ENCODE measurements at places on chromosomes 16 and 17. TPM values are rescaled to one million over a fixed set of nuclear protein-coding genes. Genes with fewer than 3 reads are reported as not detected.

The KRT12 gene
- total RNA-seq: 50.0 TPM

The DOC2B gene
- total RNA-seq: 34.4 TPM

The KRTAP16-1 gene
- total RNA-seq: not detected

The TEKT1 gene
- total RNA-seq: 2.3 TPM
